NCI-H146 (cell line): ENCODE measurements at places on chromosomes 6 and 20.
A peak's percentile ranks its signal among the peaks of the same experiment; 100 is the strongest.

DNA sequence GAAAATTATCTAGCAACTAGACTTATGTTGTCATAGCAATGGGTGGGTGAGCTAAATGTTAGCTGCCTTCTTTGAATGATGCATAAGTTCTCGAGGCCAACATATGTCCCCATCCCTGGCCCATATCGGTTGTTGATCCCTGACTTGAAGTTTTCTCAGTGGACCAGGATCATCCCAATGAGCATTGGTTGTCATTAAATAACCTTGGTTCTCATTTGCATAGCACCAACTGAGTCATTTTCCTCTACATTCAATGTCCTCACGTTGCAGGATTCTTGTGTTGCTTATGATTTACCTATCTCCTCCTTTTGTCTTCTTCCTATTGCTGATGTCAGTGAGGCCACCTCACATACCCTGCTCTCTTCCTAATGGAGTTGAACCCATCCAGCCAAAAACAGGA, 12.1 kb upstream of the AHCY start:
- DNase-seq: no peak

DNA sequence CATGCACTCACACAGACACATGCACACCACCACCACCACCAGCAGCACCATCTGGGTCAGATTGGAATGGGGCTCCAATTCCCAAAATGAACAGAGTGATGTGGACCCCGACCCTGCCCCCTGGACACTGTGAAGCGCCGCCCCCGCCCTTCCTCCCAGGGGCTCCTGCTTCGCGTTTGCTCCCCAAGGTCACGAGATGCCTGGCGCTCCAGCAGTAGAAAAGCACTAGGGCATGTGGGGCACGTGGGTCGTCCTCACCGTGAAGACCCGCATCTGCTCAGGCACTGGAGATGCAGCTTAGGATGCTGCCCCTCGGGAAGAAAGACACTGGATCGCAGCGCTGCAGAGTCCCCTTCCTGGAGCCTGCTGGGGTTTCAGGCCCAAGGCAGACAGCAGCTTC, 184.0 kb downstream of the SMOC2 start:
- no peak for DNase-seq

DNA sequence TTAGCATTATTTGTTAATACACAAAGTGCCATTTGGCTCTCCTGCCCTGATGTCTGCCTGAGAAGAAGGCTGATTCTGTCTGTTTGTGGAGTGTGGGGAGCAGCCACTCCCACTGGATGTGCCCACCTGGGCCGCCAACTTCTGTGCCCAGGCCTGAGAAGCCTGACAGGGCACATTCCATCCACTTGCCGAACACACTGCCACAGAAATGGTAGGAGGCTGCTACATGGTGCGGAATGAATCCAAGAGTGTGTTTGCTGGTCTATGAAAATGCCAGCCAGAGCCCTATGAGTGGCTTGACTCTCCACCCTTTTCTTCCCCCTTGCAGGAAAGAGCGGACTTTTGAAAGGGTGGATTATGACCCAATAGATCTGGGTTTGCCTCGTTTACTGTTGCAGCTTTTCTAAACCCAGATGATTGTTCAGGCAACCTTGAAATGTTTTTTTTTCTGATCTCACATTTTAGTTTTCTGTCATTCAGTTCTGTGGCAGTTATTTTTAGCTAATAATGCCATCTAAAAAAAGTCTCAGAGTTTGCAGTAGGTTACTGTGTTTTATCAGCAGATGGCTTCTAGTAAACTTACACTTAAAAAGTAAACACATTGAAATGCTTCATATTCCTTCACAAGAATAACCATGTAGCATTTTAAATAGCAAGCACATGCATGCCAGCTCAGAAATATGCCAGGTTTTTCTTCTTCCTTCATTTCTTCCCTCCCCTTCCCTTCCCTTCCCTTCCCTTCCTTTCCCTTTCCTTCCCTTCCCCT, 196.5 kb downstream of the SLC35F1 start:
- DNase-seq: no peak

GRCh38 chr20:47868236-47868635, 83.0 kb upstream of the SULF2 start:
- no peak for DNase-seq

DNA sequence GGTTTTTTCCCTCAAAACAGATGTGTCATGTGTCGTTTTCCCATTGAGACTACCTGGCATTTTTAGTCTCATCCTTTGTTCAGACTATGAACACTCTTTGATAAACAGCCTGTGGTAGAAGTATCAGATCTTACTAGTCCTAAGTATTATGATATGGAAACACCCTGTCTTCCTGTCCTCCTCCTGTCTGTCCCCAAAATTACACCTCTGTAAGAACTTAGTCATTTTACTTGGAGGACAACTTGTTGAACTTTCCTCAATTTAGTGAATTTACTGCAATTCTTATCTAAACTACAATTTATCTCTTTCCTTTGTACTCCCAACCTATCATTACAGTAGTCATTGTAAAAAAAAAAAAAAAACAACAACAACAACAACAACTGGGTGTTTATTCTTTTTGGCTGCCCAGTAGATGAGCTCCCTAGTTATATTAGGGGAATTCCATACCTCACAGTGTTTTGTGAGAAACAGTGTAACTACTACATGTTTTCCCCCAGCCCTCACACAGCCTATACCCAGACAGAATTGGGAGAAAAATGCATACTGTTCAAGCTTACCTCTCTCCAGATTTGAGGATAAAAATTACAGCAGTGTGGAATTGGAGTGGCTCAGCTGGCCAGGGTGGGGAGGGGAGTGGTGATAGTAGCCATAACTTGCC, 18.5 kb upstream of the ERVFRD-1 start:
- no peak for DNase-seq

DNA sequence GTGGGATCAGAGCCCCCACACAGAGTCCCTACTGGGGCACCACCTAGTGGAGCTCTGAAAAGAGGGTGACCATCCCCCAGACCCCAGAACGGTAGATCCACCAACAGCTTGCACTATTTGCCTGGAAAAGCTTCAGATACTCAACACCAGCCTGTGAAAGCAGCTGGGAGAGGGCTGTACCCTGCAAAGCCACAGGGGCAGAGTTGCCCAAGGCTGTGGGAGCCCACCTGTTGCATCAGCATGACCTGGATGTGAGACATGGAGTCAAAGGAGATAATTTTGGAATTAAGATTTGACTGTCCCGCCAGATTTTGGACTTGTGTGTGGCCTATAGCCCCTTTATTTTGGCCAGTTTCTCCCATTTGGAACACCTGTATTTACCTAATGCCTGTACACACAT, 260.4 kb downstream of the TBX18 start:
- DNase-seq: no peak

DNA sequence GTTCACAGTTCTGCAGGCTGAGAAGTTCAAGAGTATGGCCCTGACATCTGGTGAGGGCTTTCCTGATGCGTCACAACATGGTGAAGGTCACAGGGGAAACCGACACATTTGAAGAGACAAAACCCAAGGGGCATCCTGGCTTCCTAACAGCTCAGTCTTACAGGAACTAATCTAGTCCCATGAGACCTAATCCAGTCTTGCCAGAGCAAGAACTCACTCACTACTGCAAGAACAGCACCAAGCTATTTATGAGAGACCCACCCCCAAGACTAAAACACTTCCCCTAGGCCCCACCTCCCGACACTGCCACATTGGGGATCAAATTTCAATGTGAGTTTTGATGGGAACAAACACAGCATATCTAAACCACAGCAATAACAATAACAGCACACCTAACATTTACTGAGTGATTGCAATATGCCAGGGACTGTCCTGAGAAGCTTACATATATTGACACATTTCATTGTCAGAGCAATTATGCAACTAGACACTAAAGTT, 46.6 kb downstream of the TPBG start:
- no peak for DNase-seq

GRCh38 chr6:136365776-136366354, 76.2 kb upstream of the BCLAF1 start:
- no peak for DNase-seq

- DNase-seq: no peak
These were observed 326.4 kb upstream of the MARCKS start for GRCh38 chr6:113530769-113531168.

DNA sequence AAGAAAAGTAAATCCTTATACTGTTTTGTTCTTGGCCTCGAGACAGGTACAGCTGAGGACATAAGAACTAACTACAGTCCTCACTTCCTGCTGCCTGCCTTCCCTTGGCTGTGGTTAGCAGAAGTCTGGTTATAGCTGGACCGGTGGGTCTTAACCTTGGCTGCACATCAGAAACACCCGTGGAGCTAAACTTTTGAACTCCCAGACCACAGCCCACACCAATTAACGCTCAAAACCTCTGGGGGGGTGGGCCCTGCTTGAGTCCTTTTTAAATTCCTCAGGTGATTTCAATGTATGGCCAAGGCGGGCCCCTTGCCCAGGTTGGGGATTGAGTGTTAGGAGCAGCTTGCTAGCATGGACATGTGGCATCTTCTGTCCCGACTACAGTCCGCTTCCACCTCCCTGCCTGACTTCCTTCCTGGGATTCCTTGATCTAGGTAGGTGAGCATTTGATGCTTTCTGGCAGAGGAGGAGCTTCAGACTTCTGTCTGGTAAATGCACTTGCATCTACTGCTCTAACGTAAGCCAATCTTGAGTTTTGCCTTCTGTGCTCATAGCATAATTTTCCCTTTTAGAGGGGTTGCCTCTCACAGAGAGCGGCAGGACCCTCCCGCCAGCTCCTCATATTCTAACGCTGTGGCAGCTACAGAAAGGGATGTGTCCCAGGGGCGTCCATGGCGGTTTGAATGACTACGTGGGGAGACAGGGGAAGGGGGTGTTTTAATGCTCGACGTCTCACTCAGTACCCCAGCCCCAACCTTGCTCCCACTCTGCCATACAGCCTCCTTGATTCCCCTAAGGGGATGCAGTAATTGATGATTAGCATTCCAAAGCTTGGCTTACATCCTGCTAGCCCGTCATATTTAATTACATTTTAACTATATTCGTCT, 390.1 kb downstream of the ZFAND3 start:
- DNase-seq: peak; percentile 36

GRCh38 chr20:48564982-48565539, 262.7 kb downstream of the PREX1 start:
- no peak for DNase-seq

DNA sequence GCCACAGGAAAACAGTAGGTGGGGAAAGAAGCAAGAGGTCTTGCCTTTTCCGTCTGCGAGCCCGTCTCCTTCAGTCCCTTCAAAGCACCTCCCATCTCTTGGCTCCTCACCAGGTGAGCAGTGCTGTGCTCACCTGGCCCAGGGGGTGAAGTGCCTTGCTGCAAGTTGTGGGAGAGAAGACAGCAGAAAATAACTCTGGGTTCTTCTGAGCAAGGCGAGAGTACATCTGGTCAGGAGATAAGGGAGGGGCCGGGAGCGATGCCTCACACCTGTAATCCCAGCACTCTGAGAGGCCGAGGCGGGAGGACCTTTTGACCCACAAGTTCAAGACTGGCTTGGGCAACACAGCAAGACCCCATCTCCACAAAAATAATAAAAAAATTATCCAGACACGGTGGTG, 35.6 kb upstream of the TGM3 start:
- no peak for DNase-seq

GRCh38 chr6:53795340-53795701, 516 bp downstream of the LRRC1 start:
- DNase-seq: peak; percentile 76

- DNase-seq: no peak
These were observed 26.8 kb downstream of the HS3ST5 start for GRCh38 chr6:114315831-114316595.

DNA sequence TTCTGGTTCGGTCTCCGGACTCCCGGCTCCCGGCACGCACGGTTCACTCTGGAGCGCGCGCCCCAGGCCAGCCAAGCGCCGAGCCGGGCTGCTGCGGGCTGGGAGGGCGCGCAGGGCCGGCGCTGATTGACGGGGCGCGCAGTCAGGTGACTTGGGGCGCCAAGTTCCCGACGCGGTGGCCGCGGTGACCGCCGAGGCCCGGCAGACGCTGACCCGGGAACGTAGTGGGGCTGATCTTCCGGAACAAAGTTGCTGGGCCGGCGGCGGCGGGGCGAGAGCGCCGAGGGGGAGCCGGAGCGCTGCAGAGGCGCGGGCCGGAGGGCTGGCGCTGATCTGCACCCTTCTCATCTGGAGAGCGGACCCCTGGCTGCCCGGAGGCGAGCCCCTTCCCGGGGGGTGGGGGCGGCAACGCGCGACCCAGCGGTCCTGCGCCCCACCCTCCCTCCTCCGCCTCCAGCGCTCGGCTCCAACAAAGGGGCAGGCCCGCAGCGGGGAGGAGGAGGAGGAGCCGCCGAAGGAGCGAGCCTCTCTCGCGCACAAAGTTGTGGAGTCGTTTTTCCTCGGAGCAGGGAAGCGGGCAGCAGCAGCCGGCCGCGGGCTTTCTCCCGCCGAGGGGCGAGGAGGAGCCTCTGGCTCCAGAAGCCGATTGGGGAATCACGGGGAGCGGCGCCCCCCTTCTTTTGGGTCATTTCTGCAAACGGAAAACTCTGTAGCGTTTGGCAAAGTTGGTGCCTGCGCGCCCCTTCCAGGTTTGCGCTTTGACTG, at the start of gene UTRN:
TSS of gene UTRN (plus strand) at position 553 of the 765 bp plus-strand sequence. CDS start 6,494 bp downstream, outside the sequence.
- DNase-seq: peak; percentile 45

GRCh38 chr6:109978174-109979032, at the start of gene GPR6:
Gene GPR6, plus strand, starts transcription at chr6:109978311. Its CDS starts 802 bp downstream, at chr6:109979113.
- DNase-seq: peak; percentile 87

GRCh38 chr20:41598719-41599118, 19.5 kb downstream of the CHD6 start:
- no peak for DNase-seq

DNA sequence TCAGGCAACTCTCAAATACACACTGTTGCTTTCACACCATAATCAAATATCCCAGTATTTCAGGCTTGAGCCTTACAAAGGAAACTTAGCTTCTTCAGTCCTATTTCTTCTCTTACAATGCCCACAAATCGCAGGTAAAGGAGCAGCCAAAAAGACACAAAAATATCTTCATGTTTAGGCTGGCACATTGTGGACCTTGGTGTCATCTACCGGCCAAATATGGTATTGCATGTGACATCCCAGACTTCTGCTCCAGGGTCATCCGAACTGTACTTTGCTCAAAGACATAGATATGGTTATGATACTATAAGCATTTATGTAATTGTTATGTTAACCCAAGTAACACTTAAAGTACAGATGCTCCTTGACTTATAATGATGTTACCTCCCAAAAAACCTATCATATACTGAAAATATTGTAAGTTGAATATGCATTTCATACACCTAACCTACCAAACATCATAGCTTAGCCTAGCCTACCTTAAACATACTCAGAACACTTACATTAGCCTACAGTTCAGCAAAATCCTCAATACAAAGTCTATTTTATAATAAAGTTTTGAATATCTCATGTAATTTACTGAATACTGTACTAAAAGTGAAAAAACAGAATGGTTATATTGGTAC, 4.6 kb downstream of the OR2H2 start:
- peak; percentile 8 for DNase-seq

DNA sequence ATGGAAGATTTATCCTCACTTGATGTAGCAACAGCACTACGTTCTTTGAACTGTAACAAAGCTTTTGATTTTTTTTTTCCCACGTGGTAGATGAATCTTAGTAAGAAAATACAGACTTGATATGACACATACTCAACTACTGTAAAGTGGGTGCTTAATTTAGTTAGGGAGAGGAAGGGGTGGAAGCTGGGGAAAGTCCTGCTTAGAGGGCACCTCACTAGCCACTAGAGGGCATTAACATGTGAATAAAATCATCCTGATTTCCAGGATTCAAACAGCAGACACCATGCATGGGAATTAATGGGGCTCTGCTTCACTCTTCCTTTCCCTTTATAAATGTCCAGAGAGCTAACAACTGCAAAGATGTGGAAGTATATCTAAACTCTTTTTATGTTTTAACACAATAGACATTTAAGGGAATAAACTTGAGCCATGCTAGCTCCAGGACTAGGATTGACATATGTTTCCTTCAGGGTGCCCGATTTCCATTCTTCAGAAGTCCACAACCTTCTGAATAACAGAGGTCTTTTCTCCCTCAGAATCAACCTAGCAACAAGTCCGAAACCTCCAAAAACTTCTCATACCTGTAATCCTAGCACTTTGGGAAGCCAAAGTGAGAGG, 250.1 kb downstream of the ATXN1 start:
- peak; percentile 36 for DNase-seq
